ENCODE measurements at places on chromosomes 6 and 20. TPM values are rescaled to one million over a fixed set of nuclear protein-coding genes. Genes with fewer than 3 reads are reported as not detected.
A peak's percentile ranks its signal among the peaks of the same experiment; 100 is the strongest.

DNA sequence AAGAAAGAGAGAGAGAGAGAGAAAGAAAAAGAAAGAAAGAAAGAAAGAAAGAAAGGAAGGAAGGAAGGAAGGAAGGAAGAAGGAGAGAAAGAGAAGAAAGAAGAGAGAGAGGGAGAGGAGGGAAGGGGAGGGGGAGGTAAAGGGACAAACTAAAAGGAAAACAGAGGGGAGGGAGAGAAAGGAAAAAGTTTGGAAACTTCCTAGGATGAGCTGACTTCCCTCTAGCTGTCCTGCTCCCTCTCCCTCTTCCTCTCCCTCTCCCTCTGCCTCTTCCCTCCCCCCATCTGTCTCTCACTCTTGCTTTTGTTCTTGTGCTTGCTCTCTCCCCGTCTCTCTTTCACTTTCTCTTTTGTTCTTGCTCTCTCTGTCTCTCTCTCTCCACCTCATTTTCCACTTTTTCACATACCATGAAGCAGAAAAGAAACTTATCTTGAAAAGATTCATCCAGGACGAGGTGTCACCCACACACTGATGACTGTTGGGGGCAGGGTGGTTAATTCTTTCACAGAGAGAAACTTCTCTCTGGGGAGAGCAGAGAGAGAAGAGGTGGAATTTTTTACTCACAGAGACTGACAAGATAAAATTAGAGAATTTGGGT, 56.4 kb upstream of the DUSP22 start:
- H3K4me1 ChIP-seq, result no peaks in the 10 kb centered on the region
- peak overlapping the region; percentile 13 for H3K4me3 ChIP-seq
- DNase-seq, result no peak
- no peak overlapping the region for H3K27ac ChIP-seq
- no peaks in the 10 kb centered on the region for H3K36me3 ChIP-seq

DNA sequence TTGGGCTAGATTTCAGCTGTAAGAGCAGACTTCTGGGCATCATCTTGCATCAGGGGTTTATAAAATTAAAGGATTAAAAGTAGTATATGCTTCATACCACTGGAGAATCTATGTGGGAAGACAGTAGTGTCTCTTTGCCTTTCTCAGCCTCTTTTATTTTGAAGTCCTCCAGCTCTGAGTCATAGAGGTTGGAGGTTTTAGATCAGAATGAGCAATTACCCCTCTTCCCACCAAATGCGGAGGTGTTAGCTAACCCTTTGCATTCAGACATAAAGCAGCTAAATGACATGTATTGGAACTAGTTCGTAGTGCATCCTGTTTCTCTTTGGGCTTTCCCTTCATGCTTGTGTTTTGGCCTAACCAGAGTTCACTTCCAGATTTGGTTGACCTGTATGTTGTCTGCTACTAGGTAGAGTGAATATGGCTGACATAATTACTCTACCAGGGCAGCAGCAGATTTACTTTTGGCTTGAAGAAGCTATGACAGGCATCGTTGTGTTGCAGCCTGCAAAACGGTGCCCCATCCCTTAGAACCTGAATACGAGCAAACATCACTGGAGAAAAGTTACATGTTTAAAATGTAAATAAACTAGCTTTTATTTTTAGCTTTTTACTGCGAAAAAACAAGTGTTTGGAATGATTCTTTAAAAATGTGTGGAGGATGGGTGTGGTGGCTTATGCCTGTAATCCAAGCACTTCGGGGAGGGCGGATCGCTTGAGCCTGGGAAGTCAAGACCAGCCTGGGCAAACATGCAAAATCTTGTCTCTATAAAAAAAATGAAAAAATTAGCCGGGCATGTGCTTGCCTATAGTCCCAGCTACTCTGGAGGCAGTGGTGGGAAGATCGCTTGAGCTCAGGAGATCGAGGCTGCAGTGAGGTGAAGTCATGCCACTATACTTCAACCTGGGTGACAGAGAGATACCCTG, 82.2 kb downstream of the MYO6 start:
- H3K4me3 ChIP-seq, result no peak overlapping the region
- H3K27me3 ChIP-seq, result no peaks in the 10 kb centered on the region
- no peak for DNase-seq
- H3K4me1 ChIP-seq, result no peaks in the 10 kb centered on the region
- peaks cover 11% of the 10 kb centered on the region for H3K36me3 ChIP-seq

- H3K36me3 ChIP-seq, result no peaks in the 10 kb centered on the region
- no peak for DNase-seq
- no peaks in the 10 kb centered on the region for H3K27me3 ChIP-seq
- no peak overlapping the region for H3K27ac ChIP-seq
- H3K4me1 ChIP-seq, result no peaks in the 10 kb centered on the region
- no peak overlapping the region for H3K4me3 ChIP-seq
Observed at GRCh38 chr6:122622479-122622878, 12.3 kb downstream of the PKIB start.

DNA sequence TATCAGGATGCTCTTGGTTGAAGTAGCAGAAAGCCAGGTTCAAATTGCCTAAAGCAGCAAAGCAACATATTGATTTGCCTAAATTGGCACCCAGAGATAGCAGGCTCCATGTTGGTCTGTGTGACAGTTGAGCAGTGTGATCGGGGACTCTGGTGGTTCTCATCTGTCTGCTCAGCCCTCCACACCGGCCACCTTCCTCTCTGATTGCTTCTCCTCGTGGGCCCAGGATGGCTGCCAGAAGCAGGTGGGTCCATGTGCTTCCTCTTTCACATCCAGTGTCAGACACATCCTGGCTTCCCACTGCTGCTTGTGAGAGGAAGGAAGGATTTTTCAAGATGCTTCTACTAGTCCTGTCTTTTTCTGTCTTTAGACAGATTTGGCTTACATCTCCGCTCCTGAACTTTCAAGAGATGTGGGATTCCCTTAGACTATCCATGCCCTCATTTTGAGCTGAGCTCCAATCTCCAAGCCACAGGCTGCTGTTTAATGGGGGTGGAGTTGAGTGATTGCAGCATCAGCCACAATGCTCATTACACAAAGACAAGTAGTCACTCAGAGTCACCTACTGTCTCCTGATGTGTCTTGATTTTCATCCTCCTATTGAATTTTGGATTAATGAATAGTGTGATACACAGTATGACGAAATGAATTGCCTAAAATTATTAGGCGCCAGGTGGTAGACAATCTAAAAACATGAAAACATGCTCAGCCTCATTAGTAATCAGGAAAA, 122.2 kb downstream of the ZDHHC14 start:
- DNase-seq, result no peak
- no peaks in the 10 kb centered on the region for H3K36me3 ChIP-seq
- H3K4me1 ChIP-seq, result no peaks in the 10 kb centered on the region
- H3K27ac ChIP-seq, result no peak overlapping the region
- H3K4me3 ChIP-seq, result no peak overlapping the region
- no peaks in the 10 kb centered on the region for H3K27me3 ChIP-seq

- no peaks in the 10 kb centered on the region for H3K36me3 ChIP-seq
- H3K27me3 ChIP-seq, result peaks cover 11% of the 10 kb centered on the region
- H3K4me3 ChIP-seq, result no peak overlapping the region
- peaks cover 7% of the 10 kb centered on the region for H3K4me1 ChIP-seq
Observed at GRCh38 chr20:44807684-44808056, 2.7 kb downstream of the RIMS4 start.

- no peak overlapping the region for H3K27ac ChIP-seq
- no peaks in the 10 kb centered on the region for H3K36me3 ChIP-seq
- H3K27me3 ChIP-seq, result no peaks in the 10 kb centered on the region
- no peak overlapping the region for H3K4me3 ChIP-seq
- no peaks in the 10 kb centered on the region for H3K4me1 ChIP-seq
Observed at GRCh38 chr20:54134445-54135220, 39.2 kb downstream of the CYP24A1 start.

DNA sequence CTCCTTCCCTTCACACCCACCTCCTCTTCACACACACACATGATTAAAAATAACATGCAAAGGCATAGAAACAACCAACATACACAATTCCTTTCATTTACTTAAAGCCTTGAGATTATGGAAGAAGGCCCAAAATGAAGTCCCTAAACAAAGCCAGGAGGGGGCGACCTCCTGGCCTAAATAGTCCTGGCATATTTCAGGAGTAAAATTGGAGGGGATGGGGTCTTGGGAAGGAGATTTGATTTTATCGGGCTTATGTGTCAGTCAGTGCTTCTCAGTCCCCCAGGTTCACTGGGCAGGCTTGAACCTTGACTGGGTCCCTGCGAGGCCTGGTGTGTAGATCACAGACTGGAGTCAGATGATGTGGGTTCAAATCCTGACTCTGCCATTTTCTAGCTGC, 266.4 kb downstream of the SAMD5 start:
- H3K27ac ChIP-seq, result no peak overlapping the region
- no peaks in the 10 kb centered on the region for H3K27me3 ChIP-seq
- no peak for DNase-seq
- H3K36me3 ChIP-seq, result no peaks in the 10 kb centered on the region

GRCh38 chr6:149683256-149683859, 34.5 kb downstream of the LATS1 start:
- H3K27ac ChIP-seq, result no peak overlapping the region
- H3K36me3 ChIP-seq, result peaks cover 48% of the 10 kb centered on the region
- DNase-seq, result no peak
- H3K4me3 ChIP-seq, result no peak overlapping the region
- no peaks in the 10 kb centered on the region for H3K27me3 ChIP-seq

Gene VSTM2L
- total RNA-seq, result 1.1 TPM

Data from ascending aorta (tissue), 2 donors.